ENCODE measurements at places on chromosomes 5 and 9.

- no peak for DNase-seq
Measured at GRCh38 chr9:90098408-90098807, 493.6 kb downstream of the GADD45G start.

DNA sequence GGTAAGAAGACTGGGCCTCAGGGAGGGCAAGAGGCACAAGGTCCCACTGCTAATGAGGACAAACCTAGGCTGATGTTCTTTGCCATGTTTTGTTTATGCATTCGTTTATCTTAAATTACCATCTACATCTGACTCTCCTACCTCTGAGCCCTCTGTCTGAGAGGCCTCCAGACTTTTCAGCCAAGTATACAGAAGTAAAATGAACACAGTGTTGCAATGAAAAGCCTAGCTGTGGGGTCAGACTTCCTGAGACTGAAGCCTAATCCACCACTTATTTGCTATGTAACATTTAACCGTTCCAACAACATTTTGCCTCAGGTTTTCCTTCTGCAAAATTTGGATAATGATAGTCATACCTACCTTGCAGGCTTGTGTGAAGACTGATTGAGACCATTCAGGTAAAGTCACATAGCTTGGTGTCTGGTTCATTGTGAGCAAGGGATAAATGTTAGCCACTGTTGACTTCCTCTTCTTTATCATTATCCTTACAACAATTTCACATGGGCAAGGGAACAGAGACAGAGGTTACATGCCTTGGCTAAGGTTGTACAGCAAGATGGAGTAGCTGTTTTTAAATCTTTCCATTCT is 374.9 kb upstream of the CLINT1 start:
- DNase-seq, result no peak

DNA sequence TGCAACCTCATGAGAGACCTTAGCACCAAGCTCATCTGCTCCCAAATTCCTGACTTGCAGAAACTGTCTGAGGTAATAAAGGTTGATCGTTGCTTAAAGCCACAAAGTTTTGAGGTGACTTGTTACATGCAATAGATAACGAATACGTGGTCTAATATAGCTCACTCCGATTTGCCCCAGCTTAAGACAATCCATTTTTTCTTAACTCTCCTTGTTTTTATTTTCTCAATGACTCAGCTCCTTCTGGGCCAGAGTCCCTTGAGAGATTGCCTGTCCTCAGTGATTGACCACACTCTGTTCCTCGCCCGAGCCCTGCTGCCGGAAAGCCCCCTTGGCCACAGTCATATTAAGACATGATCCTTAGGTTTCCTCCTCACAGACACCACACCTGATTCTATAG is 63.7 kb upstream of the FANCC start:
- peak; percentile 43 for DNase-seq

DNA sequence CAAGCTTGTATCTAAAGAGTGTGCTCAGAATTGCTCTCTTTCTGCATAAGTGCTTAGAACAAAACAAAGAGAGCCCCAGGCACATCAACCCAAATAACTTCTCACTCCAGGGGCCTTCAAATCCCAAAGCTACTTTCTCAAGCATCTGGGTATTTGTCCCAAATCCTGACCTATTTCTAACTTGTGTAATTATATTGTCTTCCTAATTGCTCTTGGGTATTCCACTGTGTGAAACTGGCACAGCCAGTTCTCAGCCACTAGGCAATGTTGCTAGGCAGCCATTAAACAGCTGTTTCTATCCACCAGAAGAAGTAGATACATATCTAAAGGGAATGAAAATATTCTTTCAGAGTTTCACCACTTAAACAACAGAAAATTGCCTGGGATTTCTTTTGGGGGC is 198.8 kb downstream of the PRELID2 start:
- no peak for DNase-seq

DNA sequence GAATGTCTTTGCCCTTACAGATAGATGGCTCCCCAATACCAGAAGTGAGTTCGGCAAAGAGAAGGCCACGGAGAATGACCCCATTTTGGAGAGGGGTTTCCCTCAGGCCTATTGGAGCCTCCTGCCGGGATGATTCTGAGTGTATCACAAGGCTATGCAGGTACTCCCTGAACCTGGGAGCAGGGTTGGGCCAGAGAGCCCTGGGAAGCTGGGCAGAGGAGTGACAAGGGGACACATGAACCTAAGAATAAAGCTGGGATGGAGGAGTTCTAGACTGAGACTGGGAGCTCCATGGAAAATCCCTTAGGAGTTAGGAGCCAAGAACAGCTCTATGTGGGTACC is 433 bp downstream of the LEAP2 start:
- DNase-seq, result no peak

- DNase-seq, result peak; percentile 97
Measured at GRCh38 chr9:34254141-34254913, 74.7 kb downstream of the KIF24 start.

DNA sequence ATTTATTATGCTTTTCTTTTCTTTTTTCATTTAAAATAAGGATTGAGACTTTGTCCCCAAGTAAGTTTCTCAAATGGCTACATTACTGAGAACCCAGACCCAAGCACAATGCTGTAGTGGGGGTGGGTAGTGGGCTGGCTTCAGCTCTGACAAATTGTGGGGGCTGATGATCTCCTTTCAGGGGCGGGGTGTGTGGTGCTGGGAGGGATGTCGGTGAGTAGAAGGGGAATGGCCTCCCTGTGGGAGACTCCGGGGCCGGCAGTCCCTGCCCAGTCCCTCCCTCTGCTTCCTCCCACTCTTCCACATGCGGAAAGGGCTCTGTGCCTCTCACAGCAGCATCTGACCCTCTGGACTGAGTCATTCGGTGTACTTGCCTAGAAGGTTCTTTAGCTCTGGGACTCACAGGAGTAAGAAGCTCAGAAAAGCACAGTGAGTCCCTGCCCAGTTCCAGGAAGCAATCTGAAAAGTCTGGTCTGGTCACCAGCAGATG is 14.3 kb downstream of the CD180 start:
- DNase-seq, result peak; percentile 89

- DNase-seq, result no peak
Measured at GRCh38 chr5:30874241-30875034, 319.0 kb upstream of the CDH6 start.

- no peak for DNase-seq
Measured at GRCh38 chr5:146644831-146645230, 128.8 kb upstream of the GPR151 start.

DNA sequence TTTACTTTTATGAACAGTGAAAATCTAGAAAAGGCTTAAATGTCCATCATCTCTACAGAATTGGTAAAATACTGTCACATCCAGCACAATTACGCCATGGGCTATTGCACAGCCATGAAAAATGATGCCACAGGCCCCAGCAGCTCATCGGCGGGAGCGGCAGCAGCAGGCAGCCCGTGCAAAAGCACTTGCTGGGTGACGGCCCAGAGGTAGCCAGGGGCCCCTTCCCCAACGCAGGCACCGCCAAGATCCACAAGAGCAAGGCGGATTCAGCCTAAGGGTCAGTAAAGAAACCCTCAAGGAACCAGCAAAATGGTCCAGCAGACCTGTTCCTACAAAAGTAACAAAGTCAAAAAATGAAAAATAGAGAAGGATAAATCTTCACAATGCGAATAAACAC is 272.7 kb downstream of the AGTPBP1 start:
- no peak for DNase-seq

GRCh38 chr5:108507631-108508030 is 125.7 kb upstream of the FBXL17 start:
- no peak for DNase-seq

DNA sequence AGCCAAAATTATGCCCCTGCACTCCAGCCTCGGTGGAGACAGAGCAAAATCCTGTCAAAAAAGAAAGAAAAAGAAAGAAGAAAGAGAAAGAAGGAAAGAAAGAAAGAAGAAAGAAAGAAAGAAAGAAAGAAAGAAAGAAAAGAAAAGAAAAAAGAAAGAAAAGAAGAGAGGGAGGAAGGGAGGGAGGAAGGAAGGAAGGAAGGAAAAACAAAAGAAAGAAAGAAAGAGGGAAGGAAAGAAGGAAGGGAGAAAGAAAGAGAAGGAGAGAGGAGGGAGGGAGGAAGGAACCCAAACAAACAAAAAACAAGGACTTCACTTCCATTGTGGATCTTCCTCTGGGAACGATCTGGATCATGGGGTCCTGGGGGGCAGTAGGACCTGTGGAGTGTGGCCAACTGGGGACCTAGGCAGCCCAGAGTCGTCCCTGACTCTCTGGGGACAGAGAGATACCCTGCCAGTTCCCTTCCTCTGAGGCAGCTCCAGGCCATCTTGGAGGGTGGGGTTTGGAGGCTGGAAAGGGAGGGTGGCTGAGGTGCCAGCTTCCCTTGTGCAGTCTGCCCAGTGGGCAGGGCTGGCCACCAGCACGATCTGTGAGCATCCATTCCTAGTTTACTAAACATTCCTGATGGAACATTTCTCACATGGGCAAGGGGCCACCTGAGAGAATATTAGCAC is 216.8 kb downstream of the PAX5 start:
- no peak for DNase-seq

All from GM23248 (cell line).